AG09319 (cell line): ENCODE measurements at places on chromosomes 11 and 22.
A peak's percentile ranks its signal among the peaks of the same experiment; 100 is the strongest.

DNA sequence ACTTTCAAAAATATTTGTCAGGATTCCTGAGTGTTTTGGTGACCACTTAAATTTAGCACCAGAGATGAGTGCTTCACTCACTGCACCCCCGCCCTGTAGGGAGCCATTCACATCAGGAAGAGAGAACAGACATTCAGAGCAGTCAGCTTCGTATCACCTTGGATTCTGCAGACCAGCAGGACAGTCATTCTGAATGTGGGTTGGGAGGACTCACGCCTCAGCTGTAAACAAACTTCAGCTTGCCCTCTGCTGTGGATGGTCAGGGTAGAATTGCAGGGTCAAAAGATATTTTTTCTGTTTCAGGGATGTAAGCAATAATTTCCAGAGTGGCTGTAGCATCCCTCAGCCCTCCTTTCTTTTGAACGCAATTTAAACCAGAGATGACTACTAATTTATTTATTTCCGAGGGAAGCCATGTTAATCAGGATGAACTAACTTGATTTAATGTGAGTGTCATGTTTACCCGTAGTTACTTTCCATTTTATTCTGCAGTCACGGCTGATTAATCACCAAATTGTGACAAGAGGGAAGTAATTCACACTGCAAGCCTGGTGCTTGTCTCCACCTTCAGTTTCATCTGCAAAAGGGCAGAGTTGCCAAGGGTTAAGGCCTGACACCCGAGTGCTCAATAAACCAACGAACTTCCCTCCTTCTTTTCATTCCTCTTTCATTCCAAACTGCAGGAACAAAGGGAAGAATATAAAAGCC lies 174.2 kb upstream of the DDI1 start:
- DNase-seq = no peak

DNA sequence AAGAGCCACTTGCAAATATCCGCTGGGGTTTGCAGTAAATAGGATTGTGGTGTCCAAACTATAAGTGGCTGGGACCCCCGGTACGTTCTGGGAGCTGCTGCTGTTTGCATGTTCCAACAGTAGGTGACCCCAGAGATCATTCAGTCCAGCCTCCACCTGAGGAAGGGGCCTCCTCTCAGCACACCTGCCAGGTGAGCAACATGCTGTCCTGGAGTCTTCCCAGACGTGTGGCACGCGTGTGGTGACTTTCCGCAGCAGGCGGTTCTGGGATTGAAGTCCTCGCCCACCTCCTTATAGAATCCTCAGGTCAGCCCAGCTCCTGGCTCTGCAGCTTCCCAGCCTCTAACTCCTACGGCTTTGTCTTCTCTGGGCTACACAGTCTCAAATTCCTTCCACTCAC lies 6.7 kb downstream of the P2RX3 start:
- no peak for DNase-seq

DNA sequence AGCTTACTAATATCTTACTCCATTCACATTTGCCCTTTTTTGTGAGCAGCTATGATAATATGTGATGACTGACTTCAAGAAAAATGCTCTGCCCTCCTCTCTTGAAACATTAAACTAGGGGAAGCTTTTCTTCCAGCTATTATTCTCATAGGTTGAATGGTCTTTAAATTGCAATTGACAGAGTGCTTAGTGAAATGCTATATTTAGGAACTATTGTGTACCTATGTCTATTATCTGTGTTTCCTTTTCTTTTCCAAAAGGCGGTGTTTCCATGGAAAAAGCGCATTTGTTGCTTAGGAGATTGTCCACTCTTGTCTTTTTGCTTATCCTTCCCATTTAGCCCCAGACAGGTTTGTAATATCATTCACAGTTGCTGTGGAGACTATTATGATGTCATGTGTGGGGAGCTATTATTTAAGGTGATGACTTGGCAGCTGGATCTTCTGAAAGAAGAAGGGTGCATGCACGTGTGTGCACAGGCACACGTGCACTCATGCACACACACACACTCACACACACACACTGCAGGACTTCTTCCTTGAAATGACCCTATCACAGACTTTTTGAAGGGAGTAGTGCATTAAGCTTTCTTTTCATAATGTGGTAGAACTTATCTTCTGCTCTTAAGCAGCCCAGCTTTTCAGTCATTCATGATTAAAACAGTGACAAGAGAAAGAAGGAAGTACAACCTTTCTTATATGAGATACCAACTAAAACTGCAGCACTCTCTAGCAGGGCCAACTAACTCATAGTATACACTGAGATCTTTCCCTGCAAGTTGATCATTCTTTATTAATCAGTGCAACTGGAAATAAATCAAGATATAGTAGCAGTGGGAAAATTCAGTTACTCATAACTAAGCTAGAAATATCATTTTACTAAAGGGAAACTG lies 340.8 kb upstream of the MTNR1B start:
- no peak for DNase-seq

DNA sequence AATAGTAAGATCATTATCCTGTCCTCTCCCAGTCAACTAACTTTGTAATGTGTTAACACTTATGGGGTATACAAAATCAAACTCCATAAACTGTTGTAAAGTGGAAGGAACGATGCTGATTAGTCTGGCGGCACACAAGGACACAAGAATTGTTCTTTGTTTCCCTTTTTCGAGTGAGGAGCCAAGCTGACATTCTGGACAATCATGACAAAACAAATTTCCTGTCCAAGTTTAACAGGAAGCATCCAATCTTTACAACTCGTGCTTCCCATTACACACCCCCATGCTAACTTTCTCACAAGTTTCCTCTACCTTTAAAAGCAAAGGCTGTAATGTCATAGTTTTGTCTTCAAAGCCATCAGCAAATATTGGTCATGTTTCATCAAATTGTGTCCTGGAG lies 20.4 kb upstream of the LDLRAD3 start:
- no peak for DNase-seq

- no peak for DNase-seq
Measured at GRCh38 chr22:47162865-47163264, 400.4 kb downstream of the TBC1D22A start.

- no peak for DNase-seq
Measured at GRCh38 chr11:78033040-78033439, 10.0 kb upstream of the KCTD14 start.

GRCh38 chr11:67391304-67392182 lies at the start of gene RAD9A:
Gene RAD9A, plus strand, starts transcription at chr11:67391986. Its CDS starts 59 bp downstream, at chr11:67392045.
- DNase-seq = peak; percentile 78

DNA sequence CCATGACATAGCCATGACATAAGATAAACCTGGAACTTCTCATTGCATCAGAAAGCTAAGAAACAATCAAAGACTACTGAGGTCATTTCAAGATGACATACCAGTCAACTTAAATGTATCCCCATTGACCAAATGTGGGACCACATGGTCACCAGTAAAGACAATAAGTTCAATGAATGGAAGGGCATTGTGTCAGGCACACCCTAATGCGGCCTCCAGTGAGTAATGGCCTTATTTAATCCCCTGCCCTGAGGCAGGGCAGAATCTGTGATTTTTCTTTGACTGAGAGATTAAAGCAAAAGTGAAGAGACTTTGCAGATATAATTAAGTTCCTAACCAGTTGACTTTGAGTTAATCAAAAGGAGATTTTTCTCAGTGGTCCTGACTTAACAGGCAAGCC lies 17.3 kb upstream of the SYT8 start:
- no peak for DNase-seq

DNA sequence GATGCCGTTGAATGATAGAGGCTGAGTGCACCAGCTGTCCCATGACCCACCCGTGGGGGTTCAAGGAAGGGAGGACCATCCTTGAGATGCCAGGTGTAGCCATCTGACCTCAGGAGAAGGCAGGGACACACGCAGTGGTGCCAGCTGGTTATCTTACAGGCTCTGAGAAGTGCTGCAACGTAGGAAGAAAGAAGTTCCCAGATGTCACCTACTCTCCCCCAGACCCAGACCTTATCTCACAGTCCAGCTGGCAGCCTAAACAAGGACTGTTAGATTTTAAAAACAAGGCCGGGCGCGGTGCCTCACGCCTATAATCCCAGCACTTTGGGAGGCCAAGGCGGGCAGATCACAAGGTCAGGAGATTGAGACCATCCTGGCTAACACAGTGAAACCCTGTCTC lies 1307.6 kb downstream of the TBC1D22A start:
- no peak for DNase-seq

DNA sequence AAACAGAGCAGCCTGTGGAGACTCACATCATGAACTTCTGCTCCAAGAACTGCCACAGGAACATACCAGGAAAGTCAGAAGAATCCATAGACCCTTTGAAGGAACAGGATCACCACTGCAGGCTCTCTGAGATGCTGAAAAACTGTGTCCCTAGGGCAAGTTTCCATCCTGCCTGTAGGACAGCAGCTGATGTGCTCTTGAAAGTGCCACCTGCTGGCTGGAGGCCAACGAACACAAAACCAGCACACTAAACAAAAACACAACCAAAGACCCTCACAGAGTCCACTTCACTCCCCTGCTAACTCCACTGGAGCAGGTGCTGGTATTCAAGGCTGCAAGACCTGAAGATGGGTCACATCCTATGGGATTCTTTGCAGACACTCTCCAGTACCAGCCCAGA lies 12.0 kb upstream of the NXPE1 start:
- DNase-seq = no peak

- DNase-seq = no peak
Measured at GRCh38 chr11:77512092-77512491, 38.2 kb upstream of the PAK1 start.

GRCh38 chr11:58564231-58564630 lies 11.4 kb downstream of the LPXN start:
- DNase-seq = no peak

DNA sequence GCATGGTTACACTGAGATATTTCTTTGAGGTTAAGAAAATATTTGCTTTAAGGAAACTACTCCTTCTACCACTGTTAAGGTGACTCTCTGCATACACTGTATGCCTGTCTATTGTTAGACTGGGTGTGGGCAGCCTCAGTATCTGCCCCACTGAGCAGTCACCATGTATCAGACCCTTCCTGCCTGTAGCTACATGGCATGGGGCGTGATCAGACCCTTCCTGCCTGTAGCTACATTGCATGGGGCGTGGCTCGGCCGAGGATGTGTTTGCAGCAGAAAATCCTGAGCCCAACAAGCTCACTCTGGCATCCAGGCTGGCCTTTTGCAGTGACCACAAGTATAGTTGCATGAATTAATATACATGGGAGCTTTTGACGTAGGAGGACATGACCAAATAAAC lies 669.4 kb downstream of the OPCML start:
- DNase-seq = no peak

DNA sequence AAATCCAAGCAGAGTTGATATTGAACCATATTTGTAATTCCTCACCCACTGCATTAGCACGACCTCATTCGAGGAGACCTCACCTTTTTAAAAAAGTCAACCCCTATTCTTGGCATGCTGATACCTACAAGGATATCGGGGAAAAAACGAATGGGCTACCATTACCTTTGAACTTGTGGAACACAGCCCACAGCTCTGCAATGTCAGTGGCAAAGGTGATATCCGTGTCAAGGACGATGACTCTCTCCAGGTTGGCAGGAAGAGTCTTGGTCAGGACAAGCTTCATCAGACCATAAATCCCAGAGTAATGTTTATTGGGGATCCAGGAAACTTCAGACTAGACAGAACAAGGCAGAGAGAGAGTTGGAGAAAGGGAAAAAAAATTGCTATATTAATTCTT lies 355.6 kb downstream of the LARGE1 start:
- no peak for DNase-seq

- DNase-seq = no peak
Measured at GRCh38 chr11:25769287-25769686, 562.6 kb upstream of the ANO3 start.
